Adipocyte (in vitro differentiated cells): ENCODE measurements at places on chromosomes 2 and 18.

- DNase-seq: no peak
These were observed 64.5 kb upstream of the AMMECR1L start for GRCh38 chr2:127950264-127950663.

- no peak for DNase-seq
These were observed 71.4 kb upstream of the TMEM87B start for GRCh38 chr2:111983478-111984212.

GRCh38 chr2:132949108-132949507, 279.1 kb upstream of the LYPD1 start:
- DNase-seq: no peak

DNA sequence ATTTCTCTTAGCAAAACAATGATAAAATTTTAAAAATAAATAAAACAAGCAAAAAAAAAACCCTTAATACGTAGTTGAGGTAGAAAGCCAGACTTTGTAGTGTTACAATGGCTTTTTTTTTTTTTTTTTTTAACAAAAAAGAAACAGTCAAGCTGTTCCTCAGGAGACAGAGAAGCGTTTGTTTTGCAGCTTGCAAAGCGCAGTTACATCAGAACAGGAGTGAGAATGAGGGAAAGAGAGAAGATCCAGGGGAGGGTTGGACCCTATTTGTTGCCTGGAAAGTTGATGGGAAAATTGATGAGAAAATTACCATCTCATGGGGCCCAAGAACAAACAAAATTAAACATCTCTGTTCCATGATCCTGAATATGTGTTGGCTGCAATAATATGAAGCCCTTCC, 146.5 kb downstream of the NETO1 start:
- DNase-seq: no peak

- peak; percentile 26 for DNase-seq
These were observed 83.1 kb upstream of the KLF7 start for GRCh38 chr2:207248702-207249377.

DNA sequence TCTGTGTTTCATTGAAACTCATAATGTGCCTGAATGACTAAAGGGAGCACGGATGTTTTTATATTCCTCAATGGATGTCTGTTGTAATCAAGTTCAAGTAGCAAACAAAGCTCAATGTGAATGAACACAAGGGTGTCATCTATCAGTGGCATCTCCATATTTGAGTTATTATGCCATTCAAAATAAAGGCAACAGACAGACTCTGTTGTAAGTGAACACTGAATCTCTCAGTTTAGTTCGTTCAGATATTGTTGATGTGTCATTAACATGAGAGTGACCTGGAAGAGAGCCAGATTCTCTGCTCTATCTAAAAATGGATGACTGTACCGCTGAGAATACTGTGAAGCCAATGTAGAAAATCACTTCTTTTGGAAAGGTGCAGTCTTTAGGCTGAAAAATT, 118.7 kb downstream of the NUP35 start:
- no peak for DNase-seq

- peak; percentile 74 for DNase-seq
These were observed at the start of gene DUSP2 for GRCh38 chr2:96145036-96145847. DUSP2 (minus strand) TSS chr2:96145440; CDS start chr2:96145354, 86 bp downstream.

GRCh38 chr2:163943403-163944346, 207.9 kb upstream of the FIGN start:
- no peak for DNase-seq

DNA sequence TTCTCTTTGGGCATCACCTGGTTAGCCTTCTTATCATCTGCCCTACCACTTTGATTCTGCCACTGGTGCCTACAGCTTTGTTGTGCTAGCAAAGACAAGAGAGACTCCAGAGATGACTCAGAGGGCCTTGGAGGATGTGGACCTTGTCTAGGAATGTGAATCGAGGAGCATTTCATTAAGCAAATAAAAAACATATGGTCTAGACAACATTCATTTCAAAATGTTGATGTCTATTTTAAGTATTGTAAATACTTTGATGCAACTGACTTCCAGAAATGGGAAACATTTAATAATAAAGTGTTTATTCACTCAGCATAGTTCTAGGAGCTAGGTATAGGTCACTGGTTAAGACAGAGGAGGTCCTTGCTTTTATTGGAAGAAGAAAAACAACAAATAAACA, 195.5 kb downstream of the CDCA7 start:
- DNase-seq: peak; percentile 93

- peak; percentile 31 for DNase-seq
These were observed 592.3 kb upstream of the ID2 start for GRCh38 chr2:8089596-8089995.

DNA sequence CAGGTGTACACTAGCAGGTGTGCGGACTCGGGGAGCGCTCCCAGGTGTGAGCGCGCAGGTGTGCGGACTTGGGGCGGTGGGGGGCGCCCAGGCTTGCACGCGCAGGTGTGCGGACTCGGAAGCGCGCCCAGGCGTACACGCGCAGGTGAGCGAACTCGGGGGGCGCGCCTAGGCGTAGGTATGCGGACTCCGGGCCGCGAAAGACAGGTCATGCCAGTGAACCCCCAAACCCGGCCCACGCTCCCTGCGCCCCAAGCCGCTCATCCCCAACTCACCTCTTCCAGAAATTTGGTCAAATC, 342 bp downstream of the CYB5A start:
- no peak for DNase-seq
